CD4-positive, alpha-beta T cell (primary cell): ENCODE measurements at places on chromosomes 2 and 18.

- DNase-seq = no peak
These were observed 67.5 kb upstream of the CD226 start for GRCh38 chr18:70015127-70015526.

DNA sequence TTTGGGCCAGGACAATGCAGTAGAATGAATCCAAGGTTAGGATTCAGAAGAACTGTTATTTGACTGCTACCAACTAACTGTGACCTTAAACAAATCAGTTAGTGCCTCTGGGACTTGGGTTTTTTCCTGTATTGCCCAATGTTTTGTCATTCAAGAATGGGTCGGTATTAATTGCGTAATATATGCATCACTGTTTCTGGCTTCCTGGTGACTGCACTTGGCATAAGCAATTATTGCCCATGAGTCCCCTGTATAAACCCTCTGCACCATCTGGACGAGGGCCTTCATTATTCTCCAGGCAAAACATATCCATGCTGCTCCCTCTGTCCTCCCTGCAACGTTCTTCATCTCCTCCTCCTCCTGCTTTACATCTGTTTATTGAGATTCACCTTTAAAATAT is 255.8 kb upstream of the LRRTM1 start:
- no peak for DNase-seq

- no peak for DNase-seq
These were observed 69.2 kb upstream of the HNRNPA3 start for GRCh38 chr2:177143444-177143843.

GRCh38 chr2:120330946-120331822 is 14.8 kb upstream of the INHBB start:
- DNase-seq = no peak

DNA sequence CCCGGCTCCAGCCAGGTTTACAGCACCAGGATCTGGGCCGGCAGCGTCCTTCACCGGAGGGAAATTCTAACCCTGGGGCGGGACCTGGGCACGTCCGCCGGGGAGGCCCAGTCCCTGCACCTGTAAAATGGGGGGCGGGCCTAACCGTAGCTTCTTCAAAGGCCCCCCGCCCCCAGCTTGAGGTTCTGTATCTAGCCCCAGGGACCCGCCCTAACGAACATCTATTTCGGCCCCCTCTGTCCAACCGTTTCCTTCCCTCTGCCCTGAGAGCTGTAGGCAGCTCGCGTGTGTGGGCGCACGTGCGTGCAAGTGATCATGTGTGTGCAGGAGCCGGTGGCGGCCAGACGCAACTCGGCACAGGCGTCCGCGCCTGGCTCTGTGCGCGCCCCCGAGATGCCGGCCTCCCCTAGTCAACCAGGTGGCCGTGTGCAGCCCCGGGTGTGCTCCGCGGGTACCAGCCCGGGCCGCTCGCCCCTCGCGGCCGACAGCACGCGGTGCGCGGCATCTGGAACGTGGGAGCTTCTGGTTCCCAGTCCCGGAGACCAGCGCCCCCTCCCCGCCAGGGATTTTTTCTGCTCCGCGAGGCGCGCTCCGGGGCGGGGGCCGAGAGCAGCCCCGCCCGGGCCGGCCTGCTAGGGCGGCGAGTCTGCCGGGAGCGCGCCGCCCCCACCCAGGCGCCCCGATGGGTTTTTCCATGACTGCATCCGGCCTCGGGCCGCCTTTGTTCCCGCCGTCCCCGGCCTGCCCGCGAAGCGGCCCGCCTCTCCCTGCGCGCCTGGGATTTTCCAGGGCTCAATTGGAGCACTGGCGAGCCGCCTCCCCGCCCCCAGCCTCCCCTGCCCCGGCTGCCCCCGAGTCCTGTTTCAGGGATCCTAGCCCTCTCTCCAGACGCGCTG is 21.2 kb downstream of the TEX44 start:
- DNase-seq = peak; percentile 59

- no peak for DNase-seq
These were observed 17.9 kb downstream of the CDH2 start for GRCh38 chr18:28159055-28159454.

DNA sequence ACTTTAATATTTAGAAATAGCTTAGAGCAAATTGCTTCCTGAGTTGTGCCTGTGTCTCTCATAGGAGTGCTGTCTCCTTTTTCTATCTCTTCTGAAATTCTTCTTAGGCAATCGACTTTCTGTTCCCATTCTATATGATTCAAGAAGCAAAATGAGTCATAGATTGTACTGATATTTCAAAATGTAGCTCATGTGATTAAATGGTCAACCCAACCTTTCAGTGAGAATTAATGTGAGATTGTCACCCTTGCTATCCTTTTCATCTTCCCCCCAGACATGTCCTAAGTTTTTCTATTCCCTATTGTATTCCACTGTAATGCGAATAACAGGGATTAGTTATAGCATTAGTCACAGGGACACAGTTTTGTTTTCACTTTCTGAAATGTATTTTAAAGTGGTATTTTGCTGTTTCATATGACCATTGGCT is 413.6 kb downstream of the THSD7B start:
- no peak for DNase-seq

GRCh38 chr2:33158482-33159003 is 211.8 kb downstream of the LTBP1 start:
- DNase-seq = no peak

DNA sequence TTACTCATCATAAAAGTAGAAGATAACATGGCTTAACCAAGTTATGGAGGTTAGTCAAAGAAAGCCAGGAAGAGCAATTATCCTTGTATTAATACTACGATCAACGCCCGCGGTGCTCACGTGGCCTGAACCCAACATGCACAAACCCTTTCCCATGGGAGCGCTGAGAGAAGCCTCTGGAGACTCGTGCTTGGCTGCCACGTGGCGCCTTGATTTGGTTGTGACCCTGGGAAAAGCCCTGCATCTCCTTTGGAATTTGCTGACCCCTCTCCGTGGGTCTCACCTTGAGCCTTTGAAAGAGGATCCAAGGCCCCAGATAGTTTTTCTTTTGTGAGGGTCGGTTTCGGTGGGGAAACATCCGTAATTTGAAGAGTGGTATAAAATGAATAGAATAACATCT is 255.6 kb downstream of the DCDC2C start:
- DNase-seq = no peak

GRCh38 chr18:58723810-58724602 is 52.7 kb downstream of the MALT1 start:
- no peak for DNase-seq

DNA sequence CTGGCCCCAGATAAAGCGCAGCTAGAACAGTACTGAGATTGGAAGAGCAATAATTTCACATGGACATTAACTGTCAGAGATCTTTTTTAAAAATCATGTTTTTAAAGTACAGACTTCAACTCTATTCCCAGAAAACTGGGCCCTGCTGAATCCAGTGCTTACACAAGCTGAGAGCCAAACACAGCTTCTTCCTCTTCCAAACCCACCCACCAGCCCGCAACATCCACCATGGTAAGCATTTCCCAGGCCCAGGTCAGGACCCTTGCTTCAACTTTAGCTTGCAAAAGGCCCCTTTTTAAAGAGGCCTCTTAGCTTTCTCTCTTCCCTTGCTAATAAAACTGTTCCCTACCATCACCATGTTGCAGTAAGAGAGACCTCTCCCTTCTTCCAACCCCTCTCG is 2.1 kb downstream of the AAK1 start:
- no peak for DNase-seq

GRCh38 chr18:25805323-25805722 is 285.1 kb downstream of the SS18 start:
- DNase-seq = no peak

DNA sequence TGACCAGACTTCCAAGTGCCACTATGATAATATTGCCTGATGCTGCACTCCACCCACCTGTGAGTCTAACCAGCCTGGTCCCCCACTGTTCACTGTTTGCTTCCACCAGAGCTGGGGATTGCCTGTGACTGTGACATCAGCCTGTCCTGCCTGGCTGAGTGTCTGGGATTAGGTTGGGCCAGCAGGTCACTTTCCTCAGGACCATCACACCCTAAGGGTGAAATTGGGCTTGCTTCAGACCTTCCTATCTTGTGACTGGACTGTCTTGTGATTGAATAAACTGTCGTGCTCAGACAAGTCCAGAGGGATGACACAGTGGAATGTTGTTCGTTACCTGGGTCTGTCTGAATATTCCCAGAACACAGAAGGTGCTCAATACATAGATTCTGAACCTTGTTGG is 87.4 kb upstream of the HK2 start:
- no peak for DNase-seq

DNA sequence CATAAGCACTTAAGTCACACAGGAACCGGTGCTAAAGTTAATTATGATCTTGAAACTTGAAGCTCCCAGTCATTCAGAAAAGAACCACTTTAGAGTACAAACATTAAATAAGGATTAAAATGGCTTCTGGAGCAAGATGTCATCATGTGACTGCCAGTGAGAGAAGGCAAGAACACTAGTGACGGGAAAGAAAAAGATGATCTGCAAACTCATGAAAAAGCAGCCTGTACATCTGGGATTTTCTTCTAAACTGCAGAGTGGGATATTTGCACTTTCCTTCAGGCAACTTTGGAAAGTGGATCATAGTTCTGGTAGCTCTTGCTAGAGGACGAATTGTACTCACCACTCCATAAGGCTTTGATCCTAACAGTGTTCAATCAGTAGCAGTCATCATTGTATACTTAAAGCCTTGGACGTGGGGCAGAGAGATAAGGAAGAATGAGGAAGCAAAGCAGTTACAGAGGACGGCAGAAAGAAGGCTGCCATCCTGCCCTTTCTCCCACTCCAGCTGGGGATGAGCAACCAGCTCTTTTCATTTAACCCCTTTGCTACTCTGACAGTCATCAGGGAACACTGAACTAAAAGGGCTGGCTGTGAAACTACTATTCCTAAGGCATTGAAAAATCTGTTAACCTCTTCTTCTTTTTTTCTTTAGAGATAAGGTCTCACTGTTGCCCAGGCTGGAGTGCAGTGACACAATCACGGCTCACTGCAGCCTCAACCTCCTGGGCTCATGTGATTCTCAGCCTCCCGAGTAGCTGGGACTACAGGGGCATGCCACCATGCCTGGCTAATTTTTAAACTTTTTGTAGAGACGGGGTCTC is 18.1 kb downstream of the ABHD3 start:
- DNase-seq = no peak

DNA sequence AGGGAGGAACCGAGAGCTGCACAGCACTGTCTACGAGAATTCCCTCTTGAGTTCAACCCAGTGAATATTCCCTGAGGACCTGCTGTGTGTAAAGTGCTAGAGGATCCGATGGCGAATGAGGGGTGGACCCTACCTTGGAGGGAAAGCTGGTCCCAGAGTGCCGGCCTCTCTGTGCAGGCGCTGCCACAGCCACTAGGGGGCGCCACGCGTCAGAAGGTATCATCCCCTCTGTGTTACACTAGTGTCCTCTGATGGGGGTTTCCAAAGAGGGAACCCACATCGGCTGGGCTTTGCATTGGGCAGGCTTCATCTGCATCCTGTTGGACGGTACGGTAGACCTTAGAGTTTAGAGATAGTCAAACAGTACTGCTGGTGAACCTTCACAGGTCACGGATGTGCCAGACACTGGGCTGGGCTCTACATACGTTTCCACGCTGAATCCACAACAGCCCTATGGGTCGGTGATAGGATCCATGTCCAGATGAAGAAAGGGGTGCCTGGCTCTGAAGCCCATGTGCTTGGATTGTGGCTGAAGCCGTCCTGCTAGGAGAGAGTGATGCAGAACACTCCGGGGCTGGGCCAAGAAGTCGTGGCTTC is 39.0 kb downstream of the COA5 start:
- peak; percentile 63 for DNase-seq

DNA sequence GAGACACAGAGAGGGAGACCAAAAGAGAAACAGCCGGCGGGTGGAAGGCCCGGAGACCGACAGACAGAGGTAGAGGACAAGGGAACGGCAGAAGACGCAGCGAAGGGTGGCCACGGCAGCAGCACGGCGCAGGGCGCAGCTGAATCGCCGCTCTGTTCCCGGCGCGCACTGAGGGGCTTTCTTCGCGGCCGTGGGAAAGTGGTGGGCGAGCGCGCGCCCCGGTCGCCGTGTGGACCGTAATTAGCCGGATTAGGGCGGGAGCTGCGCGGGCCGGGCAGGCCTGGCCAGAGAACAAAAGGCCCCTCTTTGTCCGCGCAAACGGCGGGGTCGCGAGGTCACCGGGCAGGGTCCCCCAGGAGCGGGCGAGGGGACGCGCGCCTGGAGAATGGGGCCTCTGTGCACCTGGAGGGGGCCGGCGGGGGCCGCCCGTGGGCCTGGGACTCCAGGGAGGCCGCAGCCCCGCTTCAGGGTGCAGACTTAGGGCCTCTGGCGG is 158.3 kb downstream of the ZFP36L2 start:
- no peak for DNase-seq

GRCh38 chr18:46462523-46462922 is 194.5 kb downstream of the LOXHD1 start:
- no peak for DNase-seq

- no peak for DNase-seq
These were observed 121.9 kb downstream of the LRP2 start for GRCh38 chr2:169240405-169240804.

GRCh38 chr2:53559302-53559966 is 208.2 kb upstream of the CHAC2 start:
- no peak for DNase-seq

- DNase-seq = no peak
These were observed 34.5 kb upstream of the CCNYL1 start for GRCh38 chr2:207676827-207677354.

GRCh38 chr18:76252880-76253279 is 242.2 kb downstream of the ZNF516 start:
- DNase-seq = no peak

GRCh38 chr2:217794133-217794986 is 208.4 kb downstream of the TNS1 start:
- no peak for DNase-seq

DNA sequence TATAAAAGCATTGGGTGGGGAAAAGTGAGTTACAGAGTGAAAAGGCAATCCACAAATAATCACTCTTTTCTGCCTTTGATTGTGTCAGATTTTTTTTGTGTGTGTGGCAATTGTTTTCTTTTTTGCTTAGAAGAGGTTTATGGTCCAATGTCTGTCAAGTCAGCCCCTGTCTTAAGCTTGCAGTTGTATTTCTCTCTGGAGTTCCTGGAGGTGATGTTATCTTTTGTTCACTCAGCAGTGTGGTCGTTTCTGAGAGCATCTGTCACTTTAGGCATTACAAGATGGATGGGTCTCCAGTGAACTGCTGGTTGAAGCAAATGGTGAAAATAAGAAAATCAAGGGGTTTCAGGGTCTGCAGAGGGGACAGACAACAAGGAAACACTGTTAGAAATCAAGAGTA is 121.3 kb downstream of the GREB1L start:
- no peak for DNase-seq

DNA sequence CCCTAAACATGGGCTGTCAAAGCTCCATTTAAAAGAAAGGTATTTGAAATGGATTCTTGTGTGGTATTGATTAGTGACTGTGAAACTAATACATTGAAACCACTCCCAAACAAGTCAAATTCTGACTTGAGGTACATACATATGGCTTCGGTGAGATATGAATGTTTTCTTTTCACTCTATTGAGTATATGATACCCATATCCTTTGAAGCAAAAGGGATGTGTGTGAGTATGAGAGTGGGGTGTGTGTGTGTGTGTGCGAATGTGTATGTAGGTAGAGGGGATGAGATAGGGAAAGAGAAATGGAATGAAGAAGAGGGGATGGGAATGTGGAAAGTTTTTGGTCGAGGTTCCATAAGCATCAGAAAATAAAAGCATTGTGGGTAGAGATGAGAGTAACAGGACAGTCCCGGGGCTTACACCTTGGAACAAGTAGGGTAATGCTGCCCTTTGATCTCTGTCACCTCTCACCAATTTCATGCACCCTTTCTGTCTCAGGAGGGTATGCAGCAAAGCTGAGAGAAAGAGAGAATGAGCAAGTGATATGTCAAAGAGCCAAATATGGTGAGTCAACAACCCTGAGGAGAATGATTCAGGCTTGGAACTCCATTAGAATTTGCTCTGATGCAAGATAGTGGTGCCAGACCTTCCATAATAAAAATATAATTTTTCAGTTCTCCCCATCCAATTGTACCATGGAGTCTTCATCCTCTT is 64.0 kb upstream of the ZEB2 start:
- no peak for DNase-seq
